ENCODE measurements at places on chromosomes 5 and 9. TPM values are rescaled to one million over a fixed set of nuclear protein-coding genes. Genes with fewer than 3 reads are reported as not detected.

Gene CD14
- total RNA-seq = 8.8 TPM

Gene GAPT
- total RNA-seq = not detected

Gene SLC34A3
- total RNA-seq = not detected

Gene PCDHGA8
- total RNA-seq = 3.3 TPM

Gene LECT2
- total RNA-seq = not detected

Gene ENTPD2
- total RNA-seq = not detected

Gene PKD2L2
- not detected for total RNA-seq

Gene DCANP1
- not detected for total RNA-seq

All from smooth muscle cell of bladder (primary cell).